Cerebellum (tissue), 4 donors: ENCODE measurements at places on chromosomes 6 and 20. TPM values are rescaled to one million over a fixed set of nuclear protein-coding genes. Genes with fewer than 3 reads are reported as not detected.

Gene VSX1
- 0.18 TPM for total RNA-seq

Gene IDH3B
- 46.6 TPM for total RNA-seq

Gene EEF1A2
- 78.4 TPM for total RNA-seq

DNA sequence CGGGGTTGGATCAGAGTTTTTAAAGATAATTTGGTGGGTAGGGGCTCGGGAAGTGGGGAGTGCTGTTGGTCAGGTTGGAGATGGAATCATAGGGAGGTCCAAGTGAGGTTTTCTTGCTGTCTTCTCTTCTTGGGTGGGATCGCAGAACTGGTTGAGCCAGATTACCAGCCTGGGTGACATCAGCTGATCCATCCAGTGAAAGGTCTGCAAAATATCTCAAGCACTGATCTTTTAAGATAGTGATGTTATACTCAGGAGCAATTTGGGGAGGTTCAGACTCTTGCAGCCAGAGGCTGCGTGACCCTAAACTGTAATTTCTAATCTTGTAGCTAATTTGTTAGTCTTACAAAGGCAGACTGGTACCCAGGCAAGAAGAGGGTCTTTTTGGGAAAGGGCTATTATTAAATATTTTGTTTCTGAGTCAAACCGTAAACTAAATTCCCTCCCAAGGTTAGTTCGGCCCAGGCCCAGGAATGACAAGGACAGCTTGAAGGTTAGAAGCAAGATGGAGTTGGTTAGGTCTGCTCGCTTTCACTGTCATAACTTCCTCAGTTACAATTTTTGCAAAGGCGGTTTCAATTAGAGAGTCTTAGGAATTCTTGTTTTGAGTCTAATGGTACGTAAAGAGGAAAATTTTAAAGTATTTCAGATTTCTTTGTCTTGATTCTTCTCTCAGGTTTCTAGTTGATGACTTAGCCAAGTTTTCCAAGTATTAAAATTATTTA is 53.1 kb downstream of the SCAF8 start:
- DNase-seq = no peak

DNA sequence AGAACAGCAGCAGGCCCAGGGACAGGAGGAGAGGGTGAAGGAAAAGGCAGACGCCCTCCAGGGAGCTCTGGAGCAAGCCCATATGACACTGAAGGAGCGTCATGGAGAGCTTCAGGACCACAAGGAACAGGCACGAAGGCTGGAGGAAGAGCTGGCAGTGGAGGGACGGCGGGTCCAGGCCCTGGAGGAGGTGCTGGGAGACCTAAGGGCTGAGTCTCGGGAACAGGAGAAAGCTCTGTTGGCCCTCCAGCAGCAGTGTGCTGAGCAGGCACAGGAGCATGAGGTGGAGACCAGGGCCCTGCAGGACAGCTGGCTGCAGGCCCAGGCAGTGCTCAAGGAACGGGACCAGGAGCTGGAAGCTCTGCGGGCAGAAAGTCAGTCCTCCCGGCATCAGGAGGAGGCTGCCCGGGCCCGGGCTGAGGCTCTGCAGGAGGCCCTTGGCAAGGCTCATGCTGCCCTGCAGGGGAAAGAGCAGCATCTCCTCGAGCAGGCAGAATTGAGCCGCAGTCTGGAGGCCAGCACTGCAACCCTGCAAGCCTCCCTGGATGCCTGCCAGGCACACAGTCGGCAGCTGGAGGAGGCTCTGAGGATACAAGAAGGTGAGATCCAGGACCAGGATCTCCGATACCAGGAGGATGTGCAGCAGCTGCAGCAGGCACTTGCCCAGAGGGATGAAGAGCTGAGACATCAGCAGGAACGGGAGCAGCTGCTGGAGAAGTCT is 25.5 kb downstream of the C20orf173 start:
- peak; percentile 81 for DNase-seq

GRCh38 chr6:46014511-46015118 is 1.0 kb downstream of the CLIC5 start:
- no peak for DNase-seq

DNA sequence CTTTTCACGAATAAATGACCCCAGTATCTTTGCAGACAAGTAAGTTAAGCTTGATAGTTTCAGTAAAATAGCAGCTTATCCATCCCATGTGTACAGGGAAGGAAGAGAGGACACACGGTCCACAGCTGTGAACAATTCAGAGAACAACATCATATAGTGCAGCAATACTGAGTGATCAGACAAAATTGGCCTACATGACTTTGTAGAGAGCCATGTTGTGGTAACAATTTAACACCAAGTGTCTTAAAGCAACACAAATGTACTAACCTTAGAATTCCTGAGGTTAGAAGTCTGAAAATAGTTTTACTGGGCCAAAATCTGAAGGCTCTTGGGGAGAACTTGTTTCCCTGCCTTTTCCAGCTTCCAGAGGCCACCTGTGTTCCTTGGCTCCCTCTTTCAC is 12.5 kb downstream of the FAM184A start:
- DNase-seq = no peak

DNA sequence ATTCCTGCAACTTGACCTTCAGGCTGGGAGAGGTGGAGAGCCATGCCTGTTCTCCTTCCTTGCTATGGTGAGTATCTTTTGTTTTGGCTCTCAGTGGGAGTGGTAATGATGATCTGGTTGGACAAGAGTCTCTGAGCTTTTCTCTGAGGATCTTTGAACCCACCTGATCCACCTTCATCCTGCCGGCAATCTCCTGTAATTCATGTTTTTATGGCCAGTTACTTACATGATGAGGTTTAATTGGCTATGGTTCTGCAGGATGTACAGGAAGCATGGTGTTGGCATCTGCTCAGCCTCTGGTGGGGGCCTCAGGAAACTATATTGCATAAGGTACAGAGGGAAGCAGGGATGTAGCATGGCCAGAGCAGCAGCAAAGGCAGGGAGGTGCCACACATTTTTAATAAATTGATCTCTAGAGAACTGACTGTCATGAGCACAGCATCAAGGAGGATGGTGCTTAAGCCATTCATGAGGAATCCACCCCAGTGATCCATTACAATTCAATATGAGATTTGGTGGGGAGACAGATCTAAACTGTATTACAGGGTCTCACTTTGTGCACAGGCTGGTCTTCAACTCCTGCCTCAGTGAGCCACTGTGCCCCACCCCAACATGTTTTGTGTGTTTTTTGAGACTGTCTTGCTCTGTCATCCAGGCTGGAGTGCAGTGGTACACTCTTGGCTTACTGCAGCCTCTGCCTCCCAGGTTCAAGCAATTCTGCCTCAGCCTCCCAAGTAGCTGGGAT is 10.0 kb downstream of the HSPA1B start:
- DNase-seq = no peak

DNA sequence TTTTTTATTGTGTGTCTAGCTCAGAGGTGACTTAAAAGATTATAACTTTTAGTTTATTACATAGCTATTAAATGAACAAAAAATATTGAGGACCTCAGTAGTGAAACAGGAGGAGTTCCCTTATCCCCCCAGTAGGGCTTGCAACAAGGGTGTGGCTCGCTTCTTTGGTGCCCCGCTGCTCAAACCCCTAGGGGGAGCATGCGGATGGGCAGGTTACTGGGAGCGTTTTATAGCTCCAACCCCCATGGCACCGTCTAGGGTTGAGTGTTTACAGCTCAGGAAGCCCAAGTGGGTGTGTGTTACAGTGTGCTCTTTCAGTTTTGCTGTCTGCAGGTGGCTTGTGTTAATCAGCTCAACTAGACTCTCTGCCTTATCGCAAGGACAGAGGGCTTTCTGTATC is 1513.7 kb downstream of the GRIK2 start:
- DNase-seq = no peak

- DNase-seq = no peak
Observed at GRCh38 chr20:16917636-16918035, 169.5 kb downstream of the OTOR start.

GRCh38 chr20:16064989-16065707 is 508.1 kb downstream of the KIF16B start:
- DNase-seq = no peak
